AG20443 (cell line): ENCODE measurements at places on chromosomes 13 and 19.

- no peak for DNase-seq
These were observed 107.0 kb downstream of the SIPA1L3 start for GRCh38 chr19:38013913-38014580.

- DNase-seq, result no peak
These were observed 395.8 kb upstream of the GPC6 start for GRCh38 chr13:92830821-92831220.

GRCh38 chr19:42311657-42312056 lies 1.5 kb upstream of the TMEM145 start:
- DNase-seq, result no peak

DNA sequence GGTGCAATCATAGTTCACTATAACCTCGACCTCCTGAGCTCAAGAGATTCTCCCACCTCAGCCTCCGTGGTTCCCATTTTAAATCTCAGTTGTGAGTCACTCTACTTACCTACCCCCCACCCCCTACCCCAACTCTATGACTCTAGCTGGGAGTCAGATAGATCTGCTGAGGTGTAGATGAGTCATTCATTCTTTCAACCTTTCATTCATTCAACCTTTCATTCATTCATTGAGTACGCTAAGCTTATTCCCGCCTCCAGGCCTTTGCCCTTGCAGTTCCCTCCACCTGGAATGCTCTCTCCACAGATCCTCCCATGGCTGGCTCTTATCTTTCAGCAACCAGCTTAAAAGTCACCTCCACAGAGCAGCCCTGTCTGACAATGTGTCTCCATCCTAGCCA lies 1.1 kb upstream of the MAST1 start:
- no peak for DNase-seq

DNA sequence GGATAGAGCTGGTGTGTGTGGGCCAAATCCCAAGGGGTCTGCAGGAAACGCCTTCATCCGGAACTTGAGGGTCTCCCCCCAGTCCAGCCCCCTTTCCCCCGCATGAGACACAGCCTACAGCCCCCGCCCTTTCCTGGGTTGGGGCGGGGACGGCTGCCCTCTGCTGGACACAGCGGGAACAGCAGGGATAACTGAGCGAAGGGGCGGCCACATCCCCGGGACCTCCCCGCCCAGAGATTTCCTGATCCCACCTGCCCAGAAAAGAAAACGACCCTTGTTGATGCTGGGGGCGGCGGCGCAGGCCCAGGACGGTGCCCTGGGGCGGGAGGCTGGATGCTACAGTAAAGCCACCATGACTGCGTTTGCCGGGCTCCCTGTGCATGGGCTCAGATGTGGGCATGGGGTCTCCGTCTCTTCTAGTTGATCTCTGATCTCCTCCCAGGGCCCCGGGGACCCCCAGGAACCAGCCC lies 14.2 kb downstream of the ONECUT3 start:
- peak; percentile 89 for DNase-seq

GRCh38 chr13:79382545-79383275 lies 23.3 kb downstream of the RBM26 start:
- DNase-seq, result no peak

- DNase-seq, result no peak
These were observed 237.5 kb downstream of the COG6 start for GRCh38 chr13:39892721-39893685.

DNA sequence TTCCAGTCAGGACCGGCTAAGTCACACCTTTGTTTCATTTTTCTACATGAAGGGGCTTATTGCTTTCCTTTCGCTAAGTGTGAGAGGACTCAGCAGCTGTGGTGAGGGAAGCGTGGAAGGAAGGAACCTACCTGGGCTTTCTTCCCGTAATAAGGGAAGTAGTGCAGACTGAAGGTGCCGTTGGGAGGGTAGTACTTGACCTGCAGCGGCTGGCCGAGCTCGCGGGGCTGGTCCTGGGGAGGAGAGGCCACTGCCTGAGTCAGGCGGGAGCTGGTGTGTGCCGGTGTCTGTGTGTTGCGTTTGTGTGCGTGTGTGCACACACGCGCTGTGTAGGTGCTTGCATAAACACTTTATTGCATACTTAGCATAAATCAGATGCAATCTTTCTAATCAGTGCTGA lies 7.7 kb downstream of the ATP4B start:
- no peak for DNase-seq

GRCh38 chr19:3201911-3202310 lies 16.2 kb downstream of the NCLN start:
- DNase-seq, result no peak

DNA sequence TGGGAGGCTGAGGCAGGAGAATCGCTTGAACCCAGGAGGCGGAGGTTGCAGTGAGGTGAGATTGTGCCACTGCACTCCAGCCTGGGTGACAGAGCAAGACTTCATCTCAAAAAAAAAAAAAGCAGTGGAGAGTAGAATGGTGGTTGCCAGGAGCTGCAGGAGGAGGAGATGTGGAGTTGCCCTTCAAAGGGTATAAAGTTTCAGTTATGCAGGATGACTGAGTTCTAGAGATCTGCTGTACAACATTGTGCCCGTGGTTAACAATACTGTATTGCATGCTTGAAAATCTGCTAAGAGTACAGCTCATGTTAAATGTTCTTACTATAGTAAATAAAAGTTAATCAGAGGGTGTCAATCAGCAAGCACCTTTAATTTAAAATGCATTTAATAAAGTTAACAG lies 28.4 kb upstream of the LATS2 start:
- no peak for DNase-seq

DNA sequence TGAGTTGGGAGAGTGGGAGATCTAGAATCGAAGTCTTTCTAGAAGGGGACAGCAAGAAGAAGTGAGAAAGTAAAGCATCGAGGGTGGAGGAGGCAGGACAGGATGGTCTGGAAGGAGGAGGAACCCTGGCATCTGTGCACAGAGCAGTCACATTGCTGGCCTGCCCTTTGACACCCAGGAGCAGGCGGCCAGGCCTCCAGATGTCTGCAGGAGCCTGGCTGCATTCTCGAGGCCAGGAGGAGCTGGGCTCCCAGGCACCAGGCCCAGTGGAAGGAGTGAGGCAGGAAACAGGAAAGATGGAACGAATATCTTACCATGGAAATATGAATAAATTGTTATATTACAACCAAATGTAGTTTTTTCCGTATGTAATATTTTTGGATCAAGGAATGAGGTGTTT lies 27.7 kb upstream of the ARGLU1 start:
- DNase-seq, result peak; percentile 25

DNA sequence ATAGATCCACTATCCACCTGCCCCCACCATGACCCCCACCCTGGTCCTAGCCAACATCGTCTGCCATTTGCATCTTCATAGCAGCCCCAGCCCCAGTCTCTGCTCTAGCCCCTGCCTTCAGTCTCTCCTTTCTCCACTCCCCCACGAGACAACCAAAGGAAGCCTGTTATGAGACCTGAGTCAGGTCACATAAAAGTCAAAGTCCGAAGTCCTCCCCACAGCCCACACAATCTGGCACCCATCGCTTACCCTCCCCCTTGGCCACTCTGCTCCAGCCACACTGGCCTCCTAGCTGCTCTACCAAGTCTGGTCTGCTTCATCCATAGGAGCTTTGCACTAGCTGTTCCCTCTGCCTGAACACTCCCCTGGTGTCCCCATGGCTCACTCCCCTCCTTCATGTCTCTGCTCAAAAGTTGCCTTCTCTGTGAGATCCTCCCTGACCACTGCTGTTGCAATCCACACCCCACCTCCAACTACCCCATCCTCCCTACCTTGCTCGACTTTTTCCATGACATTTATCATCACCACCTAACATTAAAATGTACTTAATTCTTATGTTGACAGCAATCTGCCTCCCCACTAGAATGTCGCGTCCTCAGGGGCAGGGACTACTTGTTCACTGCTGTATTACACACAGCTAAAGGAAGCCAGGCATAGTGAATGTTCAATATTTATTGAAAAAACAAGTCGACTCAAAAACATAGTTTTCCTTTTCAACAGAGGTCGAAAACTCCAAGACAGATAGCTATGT lies 1.2 kb upstream of the PLEKHG2 start:
- DNase-seq, result no peak

DNA sequence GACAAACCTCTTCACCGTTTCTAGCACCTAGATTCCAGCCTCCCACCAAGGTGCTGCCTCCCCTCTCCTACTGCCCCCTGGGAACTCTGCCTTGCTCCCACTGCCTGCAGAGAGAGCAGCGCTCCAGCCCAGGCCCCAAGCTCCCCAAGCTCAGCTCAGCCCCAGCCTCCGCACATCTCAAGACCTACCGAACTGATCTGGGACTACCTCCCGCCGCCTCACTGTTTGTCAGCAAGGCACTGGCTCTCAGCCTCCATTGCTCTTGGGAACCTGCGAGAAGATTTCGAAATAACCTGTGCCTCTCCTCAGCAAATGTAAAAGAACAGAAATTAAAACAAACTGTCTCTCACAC lies 92.4 kb upstream of the GPR183 start:
- DNase-seq, result no peak

DNA sequence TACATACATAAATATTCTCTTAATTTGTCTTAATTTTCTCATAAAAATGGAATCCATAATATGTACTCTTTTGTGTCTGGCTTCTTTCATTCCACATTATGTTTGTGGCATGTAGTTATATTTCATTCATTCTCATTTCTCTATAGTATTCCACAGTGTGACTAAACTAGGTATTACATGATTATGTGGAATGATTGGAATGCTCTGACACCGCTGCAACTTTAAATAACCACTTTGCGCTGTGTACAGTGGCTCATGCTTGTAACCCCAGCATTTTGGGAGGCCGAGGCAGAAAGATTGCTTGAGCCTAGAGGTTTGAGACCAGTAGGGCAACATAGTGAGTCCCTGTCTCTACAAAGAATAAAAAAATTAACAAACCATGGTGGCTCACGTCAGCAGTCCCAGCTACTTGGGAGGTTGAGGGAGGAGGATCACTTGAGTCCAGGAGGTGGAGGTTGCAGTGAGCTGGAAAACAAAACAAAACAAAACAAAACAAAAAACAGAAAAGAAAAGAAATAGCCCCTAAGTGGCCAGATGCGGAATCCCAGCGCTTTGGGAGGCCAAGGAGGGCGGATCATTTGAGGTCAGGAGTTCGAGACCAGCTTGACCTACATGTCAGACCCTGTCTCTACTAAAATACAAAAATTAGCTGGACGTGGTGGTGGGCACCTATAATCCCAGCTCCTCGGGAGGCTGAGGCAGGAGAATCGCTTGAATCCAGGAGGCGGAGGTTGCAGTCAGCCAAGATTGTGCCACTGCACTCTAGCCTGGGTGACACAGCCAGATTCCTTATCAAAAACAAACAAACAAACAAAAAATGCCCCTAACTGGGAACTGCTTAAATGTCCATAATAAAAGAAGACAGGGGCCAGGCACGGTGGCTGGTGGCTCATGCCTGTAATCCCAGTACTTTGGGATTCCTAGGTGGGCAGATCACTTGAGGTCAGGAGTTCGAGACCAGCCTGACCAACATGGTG lies 8.0 kb upstream of the SAE1 start:
- peak; percentile 47 for DNase-seq

DNA sequence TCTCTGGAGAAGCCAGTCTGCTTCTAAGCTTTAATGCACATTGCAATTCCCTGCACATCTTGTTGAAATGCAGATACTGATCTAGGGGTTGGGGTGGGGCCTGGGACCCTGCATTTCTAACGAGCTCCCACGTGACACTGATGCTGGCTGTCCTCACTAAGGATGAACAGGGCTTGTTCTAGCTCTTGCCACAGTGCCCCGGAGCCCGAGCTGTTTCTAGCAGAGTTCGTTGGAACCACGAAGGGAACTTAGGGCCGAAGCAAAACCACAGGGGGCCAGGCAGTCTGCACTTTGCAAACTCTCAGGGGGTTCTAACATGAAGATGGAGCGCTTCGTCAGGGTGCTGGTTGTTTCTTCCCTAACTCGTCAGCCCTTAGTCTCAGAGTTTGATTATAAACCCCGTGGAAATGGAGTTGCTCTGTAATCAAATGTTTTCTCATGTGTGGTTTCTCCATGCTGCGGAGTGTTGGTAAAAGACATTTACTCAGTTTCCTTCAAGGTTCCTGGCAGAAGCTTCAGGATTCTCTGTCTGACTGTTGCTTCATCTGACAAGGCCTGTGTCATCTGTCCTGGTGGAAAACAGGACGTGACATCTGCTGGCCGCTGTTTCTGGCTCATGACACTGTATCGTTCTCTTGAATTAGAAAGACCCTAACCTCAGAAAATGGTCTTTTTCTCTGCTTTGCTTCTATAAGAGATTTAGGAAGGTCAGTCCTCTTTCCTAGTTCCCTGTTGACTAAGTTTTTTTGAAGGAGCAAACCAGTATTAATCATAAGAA lies 221.5 kb downstream of the TEX29 start:
- no peak for DNase-seq

DNA sequence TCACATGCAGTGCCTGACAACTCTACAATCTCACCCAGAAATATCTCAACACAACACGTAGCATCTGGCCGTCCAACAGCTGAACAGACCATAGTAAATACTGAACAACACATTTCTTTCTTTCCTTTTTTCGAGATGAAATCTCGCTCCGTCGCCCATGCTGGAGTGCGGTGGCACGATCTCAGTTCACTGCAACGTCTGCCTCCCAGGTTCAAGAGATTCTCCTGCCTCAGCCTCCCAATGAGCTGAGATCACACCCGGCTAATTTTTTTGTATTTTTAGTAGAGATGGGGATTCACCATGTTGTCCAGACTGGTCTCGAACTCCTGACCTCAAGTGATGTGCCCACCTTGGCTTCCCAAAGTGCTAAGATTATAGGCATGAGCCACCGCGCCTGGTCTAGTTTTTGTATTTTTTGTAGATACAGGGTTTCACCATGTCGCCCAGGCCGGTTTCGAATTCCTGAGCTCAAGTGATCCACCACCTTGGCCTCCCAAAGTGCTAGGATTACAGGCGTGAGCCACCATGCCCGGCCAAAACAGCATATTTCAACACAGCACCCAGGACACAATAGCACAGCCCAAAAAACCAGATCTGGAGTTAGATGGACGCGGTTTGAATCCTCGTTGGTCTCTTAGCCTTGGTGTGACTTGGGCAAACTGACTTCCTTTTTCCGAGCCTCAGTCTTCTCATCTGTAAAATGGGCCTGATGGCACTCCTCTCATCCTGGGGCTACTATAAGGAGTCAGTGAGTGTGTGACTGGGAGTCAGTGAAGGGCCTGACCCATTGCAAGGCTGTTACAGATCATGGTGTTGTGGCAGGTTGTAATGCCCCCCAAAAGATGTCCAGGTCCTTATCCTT lies 22.6 kb downstream of the CYP2A6 start:
- no peak for DNase-seq

GRCh38 chr19:4589579-4590410 lies 30.3 kb upstream of the SEMA6B start:
- DNase-seq, result no peak

DNA sequence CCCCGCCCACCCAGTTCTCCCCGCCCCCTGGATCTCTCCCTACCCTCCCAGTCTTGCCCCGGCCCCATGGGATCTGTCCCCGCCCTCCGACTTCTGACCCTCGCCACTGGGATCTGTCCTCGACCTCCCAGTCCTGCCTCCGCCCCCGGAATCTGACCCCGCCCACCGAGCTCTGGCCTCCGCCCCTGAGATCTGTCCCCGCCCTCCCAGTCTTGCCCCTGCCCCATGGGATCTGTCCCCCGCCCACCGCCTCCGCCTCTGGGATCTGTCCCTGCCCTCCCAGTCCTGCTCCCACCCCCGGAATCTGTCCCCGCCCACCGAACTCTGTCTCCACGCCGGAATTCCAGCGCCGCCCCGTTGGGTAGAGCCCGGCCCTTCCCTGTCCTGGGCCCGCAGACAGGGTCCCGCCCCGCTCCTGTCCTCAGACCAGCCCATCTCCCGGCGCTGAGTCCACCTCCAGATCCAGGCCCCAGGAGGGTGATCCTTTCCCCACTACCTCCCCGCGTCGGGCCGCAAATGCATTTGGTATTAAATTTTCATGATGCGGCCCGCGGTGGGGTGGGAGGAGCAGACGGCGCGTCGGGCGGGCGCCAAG lies 1.5 kb upstream of the SLC17A7 start:
- DNase-seq, result peak; percentile 95

GRCh38 chr13:35797991-35798390 lies 321.5 kb upstream of the MAB21L1 start:
- no peak for DNase-seq
